Retina (tissue), 1 donor: ENCODE measurements at places on chromosomes 1 and 21.

GRCh38 chr1:92478393-92478792 is 8.3 kb downstream of the GFI1 start:
- DNase-seq = no peak

- no peak for DNase-seq
These were observed 251.5 kb downstream of the PTPRC start for GRCh38 chr1:198890214-198890930.

GRCh38 chr1:165628147-165628822 is 2.7 kb upstream of the MGST3 start:
- no peak for DNase-seq

- DNase-seq = no peak
These were observed 116.0 kb downstream of the LMX1A start for GRCh38 chr1:165240492-165240891.

DNA sequence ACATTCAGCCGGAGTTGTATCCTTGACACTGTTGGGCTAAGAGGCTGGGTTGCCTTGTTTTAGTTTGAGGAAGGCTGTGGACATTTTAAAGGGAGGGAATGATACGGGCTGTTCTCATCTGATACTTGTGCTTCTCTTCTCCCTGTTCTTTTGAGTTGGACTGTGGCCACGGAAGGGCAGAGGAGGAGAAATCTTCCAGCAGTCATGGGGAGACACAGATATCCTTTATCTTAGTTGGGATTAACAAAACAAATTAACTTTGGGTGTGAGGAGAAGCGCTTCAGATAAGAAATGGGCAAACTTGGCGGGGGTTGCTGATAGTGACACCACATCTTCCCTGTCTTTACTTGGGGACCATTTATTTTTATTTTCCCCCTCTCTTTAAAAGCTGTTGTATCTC is 138.8 kb downstream of the ROR1 start:
- no peak for DNase-seq

DNA sequence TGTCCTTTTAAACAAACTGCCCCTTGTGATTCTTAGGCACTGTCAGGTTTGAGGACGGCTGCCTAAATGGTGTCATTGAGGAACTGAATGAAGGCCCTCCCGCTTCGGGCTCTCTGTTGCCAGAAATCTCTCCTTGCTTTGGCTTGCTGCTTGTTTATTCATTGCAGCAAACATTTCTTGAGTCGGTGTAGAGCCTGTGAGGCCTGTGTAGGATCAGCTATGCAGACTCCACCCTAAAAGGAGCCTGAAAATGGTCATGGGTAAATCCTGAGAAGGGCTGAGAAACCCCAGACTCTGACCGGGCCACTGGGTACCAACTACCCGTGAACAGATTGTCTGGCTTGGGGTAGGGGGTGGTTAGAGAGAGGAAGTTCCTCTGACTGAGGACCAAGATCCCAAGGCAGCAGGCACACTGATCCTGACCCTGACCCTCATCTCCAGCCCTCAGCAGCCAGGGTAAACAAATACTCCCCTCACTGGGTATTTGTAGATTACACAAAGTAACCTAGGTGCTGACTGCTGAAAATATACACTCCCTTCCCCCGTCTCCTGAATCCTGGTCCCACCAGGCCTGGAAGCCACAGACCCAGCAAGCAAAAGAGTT is 3.1 kb downstream of the IL6R start:
- DNase-seq = no peak

DNA sequence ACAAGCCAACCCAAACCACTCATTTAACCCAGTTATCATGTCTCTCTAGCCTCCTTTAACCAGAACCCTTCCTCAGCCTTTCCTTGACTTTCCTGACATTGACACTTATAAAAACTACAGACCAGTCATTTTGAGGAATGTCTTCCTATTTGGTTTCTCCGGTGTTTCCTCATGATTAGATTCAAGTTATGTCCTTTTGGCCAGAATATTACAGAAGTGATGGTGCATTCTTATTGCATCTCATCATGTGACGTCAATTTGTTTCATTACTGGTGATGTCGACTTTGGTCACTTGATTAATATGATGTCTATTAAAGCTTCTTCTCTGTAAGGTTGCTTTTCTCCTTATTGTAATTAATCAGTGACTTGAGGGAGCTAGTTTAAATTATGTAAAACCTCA is 6.1 kb upstream of the RCSD1 start:
- no peak for DNase-seq

DNA sequence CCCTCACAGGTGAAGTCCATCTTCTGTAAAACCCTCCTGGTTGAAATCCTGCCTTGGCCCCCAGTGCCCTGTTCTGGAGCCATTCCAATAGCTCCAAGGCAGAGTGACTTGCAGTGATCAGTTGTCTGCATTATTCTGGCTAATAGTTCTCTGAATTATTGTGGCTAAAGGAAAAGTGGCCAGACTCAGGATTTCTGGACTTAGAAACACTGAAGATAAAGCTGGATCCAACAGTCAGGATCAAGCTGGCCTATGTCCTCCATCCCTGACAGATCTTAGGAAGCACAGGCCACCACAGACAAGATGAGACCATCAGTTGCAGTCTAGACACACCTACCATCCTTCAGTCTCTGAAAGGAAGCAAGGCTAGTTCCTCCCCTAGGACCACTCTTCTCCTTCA is 801 bp upstream of the C2CD4D start:
- DNase-seq = peak; percentile 18

DNA sequence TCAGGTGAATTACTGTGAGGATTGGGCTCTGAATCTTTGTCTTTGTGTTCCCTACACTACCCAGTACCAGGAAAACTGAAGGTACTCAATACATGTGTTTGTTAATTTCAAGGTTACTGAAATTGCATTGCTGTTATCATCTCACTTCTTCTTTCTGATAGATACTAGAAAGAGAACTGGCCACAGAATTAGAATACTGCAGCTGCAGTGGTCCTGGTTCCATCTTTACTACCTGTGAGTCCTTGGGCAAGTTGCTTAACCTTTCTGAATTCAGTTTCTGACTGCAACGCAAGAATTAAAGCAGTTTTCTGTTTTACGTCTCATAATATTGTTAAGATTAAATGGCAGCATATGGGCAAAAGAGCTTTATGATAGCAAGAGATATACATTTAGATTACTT is 263.5 kb downstream of the LMO4 start:
- DNase-seq = no peak

DNA sequence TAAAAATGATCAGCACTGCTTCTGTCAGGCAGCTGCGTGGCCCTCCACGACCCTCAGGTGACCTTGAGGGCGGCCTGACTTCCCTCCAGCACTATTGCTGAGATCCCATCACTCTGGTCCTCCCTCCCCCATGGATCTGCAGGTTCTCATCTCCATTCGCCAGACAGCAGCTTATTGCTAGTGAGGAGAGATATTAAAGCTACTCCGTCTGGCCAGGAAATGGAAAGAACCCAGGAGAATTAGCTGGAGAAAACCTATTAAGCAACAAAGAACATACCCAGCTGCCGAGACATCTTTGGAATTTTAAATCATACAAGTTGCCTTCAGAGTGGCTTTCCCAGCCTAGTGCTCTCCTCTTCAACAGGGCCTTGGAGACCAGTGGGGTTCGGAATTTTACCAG is 25.7 kb upstream of the KCNN3 start:
- no peak for DNase-seq

DNA sequence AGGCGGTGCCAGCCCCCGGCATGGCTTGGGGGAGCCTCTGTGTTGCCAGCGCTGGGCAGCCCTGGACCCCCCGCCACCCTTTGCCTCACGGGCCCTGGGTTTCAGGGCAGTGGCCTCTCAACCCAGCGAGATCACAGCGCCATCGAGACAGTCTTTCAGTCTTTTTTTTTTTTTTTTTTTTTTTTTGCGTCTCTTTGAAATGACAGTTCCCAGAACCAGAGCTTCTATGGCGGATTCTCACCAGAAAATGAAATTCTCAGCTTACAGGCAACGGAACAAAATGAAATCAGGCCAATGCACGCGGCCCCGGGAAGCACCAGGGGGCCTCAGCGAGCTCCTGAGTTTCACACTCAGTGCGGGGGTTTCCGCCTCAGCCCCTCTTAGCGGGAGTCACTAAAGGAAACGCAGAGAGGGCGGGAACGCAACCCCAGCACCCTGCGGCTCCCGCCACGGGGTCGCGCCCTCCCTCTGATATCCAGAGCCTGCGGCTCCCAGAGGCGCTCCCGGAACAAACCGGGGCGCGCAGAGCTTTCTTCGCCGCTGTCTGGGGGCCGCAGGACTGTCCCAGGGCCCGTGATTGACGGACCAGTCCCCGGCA is 8.0 kb upstream of the COL6A1 start:
- DNase-seq = peak; percentile 95

GRCh38 chr1:39411526-39412478 is 79.6 kb upstream of the BMP8A start:
- no peak for DNase-seq

GRCh38 chr1:150532860-150533259 is 16.3 kb upstream of the ADAMTSL4 start:
- DNase-seq = no peak

- no peak for DNase-seq
These were observed 46.1 kb upstream of the TRAPPC10 start for GRCh38 chr21:43965911-43966585.

GRCh38 chr1:115172270-115172669 is 83.0 kb upstream of the TSPAN2 start:
- DNase-seq = no peak

GRCh38 chr1:223153177-223154119 is 10.4 kb upstream of the TLR5 start:
- DNase-seq = no peak

- DNase-seq = no peak
These were observed 44.1 kb upstream of the ATP5PO start for GRCh38 chr21:33959680-33960079.

DNA sequence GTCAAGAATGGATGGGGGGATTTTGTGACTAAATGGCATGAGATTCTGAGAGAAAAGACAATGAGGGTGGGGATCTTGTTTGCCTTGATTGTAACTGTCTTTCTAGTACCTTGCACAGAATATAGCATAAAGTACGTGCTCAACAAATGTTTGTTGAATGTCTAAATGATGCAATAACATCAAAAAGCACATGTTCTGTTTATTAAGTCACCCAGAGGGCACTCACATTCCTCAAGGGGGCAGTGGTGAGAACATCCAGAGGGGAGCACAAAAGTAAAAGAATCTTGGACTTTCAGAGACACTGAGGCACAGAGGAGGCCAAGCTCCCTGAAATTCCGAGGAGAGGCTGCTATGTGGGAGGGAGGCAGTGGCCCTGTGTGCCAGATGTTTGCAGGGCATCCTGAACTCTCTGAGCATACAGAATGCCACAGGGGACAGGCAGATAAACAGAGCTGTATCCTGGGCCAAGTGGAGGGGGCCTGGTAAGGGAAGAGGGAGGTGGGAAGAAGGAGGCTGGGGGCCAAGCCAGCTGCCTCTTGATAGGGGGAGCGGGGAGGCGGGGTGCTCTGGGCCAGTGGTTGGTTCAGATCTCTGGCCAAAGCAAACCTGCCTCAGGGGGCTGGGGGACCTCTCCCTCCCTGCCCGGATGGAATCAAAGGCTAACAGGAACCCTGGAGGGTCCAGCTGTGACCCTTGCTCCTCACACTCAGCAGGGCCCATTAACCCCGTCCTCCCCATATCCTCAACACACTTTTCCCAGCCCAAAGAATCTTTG is 6.5 kb upstream of the ATP1A2 start:
- DNase-seq = peak; percentile 42

- DNase-seq = no peak
These were observed 4.7 kb downstream of the ZNF326 start for GRCh38 chr1:89999628-90000027.

- DNase-seq = no peak
These were observed 54.8 kb downstream of the RAB3GAP2 start for GRCh38 chr1:220217383-220217988.

GRCh38 chr1:39167632-39168209 is 36.8 kb upstream of the MACF1 start:
- DNase-seq = no peak

GRCh38 chr1:236209185-236209584 is 66.8 kb downstream of the GPR137B start:
- DNase-seq = no peak

DNA sequence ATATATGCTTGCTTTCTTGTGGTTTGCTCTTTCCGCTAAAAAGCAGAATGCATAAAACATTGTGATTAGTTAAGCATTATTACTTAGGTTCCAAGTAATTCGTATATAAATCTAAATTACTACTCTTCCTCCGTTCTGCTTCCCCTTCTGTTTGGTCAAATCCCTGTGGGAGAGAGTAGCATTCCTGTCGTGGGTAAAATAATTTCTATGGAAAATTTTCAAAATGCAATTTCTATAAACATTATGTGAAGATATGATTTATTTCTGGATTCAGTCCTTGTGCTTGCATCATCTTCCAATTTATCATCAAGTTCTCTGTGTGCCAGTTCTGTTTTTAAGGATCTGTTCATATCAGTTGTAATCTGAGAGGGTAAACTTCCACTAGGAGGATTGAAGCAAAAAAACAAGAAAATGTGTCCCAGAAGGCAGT is 7.2 kb upstream of the WARS2 start:
- no peak for DNase-seq

GRCh38 chr21:42235593-42235992 is 16.7 kb downstream of the ABCG1 start:
- DNase-seq = no peak

DNA sequence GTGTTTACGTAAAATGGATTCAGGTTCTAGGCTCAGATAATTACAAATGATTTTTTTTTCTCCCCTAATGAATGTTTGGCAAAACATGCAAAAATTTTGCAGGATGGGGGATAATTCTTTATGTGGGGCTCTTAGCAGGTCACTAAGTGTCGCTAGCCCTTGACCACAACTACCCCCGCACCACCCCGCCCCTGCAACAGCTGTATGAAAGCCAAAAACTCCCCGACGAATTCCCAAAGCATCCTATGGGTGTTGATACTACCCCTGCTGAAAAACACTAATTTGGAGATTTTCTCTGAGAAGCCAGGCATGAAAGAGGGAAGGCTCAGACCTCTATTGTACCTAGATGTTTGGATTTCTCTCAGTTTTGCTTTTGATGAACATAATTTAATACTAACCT is 243.0 kb downstream of the TRABD2B start:
- DNase-seq = no peak

- DNase-seq = peak; percentile 84
These were observed 23.4 kb upstream of the TSPAN2 start for GRCh38 chr1:115112496-115113375.

GRCh38 chr1:55869065-55869464 is 653.9 kb upstream of the USP24 start:
- DNase-seq = no peak

- no peak for DNase-seq
These were observed 443.4 kb upstream of the NCAM2 start for GRCh38 chr21:20554785-20555184.

- DNase-seq = no peak
These were observed 73.2 kb upstream of the CNIH3 start for GRCh38 chr1:224542783-224543440.

DNA sequence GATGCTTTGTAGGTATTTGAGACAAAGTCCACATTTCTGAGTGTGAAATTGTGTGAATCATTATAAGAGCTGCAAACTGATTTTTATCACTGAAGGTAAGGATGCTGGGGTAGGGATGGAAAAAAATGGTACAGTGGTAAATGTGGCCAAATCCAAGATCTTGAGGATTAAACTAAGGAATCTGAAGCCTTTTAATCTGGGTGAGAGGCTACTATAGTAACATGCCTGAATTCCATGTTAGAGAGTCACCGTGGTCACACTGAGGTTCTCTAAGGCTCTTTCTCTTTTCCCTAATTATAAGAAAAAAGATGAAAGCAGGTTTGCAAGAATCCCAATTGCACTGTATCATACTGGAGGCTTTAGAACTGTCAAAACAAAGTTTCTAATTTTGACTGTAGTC is 17.6 kb downstream of the PTGER3 start:
- DNase-seq = no peak
